ENCODE measurements at places on chromosomes 13 and 19.

DNA sequence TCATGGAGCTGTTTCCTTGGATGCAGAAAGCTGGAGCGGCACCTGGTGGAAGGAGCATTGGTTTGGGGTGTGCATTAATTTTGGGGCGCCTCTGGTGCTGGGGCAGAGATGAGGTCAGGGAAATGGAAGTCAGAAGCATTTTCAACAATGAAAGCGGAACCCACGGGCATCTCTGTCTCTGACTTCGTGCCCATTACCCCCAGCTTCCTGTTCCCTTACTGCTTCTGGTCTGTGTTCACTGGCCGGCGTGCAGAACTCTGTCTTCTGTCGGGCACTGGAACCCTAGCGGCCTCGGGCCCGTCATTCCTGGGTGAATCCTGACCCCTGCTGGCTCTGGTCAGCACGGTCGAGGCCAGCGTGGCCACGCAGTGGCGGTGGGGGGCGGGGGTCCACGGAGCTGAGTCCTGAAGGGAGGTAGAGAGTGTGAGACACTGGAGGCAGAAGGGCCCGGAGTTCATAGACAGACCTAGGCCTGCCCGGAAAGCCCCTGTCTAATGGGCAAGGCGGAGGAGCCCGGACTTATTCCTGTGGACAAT, 7.9 kb upstream of the LINGO3 start:
- DNase-seq, result peak; percentile 91

GRCh38 chr13:46288570-46289259, 77.0 kb downstream of the LRRC63 start:
- DNase-seq, result peak; percentile 77

GRCh38 chr13:21949818-21950429, 279.1 kb downstream of the FGF9 start:
- no peak for DNase-seq

DNA sequence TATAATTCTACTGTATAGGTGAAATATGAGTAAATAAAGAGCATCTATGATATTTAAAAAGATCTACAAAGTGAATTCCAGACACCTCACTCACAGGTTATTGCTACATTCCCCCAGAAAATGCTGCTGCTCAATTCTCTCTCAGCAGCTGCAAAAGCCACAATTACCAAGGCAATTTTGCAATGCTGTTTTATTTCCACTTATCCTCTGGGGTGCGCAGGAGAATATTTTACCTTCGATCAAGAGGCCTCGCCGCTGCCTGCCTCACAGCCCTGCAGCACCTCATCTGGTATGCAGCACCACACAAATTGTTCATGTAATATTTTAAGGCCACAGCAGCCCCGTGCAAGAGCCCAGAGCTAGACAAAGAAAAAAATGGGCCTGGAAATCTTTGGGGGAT, 333.2 kb downstream of the DNAJC15 start:
- no peak for DNase-seq

GRCh38 chr19:41957161-41957837, 1.8 kb downstream of the RABAC1 start:
- no peak for DNase-seq

Measured in suppressor macrophage treated with lipopolysaccharide for 4 hours (primary cell).